ENCODE measurements at places on chromosomes 2 and 18.

- no peak for DNase-seq
These were observed 83.3 kb downstream of the NRXN1 start for GRCh38 chr2:50948681-50949080.

DNA sequence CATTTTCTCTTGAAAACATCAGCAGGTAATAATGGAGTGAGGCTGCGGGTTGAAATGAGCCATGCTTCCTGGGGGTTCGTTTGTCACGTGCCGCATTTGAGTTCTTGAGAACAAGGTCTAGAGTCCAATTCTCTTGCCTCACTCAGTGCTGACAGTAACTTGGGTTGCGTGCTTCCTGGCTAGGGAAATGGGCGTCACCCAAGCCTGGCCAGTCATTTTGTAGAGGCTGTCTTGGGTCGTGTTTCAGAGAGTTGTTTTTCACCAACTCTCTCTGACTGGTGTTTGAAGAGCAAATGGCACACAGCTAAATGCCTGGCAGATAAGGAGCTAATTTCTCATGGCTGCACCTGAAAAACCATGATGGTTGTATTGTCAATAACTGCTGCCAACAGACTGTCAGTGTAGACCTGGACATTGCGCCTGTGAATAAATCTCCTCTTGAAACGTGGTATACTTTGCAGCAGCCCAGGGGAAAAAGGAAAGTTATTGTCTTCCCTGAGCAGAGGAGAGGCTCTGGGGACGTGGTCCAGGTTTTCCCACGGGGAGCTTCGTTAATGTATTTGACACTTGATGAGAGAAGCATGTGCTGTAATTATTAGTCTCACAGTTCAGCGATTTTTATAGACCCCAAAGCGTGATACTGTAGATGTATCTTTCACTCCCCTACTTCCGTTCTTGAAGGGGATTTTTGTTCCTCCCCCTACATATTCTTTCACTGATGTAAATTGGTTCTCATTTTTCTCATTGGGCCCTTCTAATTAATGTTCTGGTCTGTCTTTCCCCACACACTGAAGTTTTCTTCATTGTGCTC lies 196.0 kb downstream of the FHOD3 start:
- DNase-seq = no peak

DNA sequence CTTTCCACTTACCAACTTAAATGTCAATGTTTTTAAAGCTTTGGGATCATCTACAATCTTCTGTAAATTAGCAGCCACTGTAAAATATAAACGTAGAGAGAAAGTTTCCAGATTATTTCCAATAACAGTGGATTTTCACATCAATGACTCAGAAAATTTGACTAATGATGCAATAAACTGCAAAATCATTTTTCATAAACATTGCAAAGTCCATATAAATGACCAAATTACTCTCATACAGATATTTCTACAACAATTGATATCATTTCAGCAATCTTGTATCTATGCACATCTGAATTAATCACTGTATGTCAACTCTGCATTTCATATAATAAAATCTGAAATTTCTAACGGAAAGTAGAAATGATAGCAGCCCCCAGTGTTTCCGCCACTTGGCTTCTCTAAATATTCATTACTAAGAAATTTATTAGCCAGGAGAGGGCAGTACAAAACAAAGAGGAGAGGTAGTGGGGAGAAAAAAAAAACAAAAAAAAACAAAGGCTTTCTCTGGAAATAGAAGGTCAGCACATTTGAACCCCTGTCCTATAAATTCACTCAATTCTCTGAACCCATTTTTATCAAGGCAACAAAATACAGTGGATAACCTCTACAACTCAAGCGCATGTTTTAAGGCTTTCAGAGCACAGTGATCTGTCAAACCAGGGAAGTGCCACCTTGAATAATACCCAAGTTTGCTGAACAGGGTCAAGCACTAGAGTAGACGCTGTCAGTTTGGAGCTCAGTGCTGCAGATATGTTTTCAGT lies 282.6 kb downstream of the STK39 start:
- DNase-seq = no peak

GRCh38 chr2:16088035-16088801 lies 147.9 kb downstream of the MYCN start:
- no peak for DNase-seq

DNA sequence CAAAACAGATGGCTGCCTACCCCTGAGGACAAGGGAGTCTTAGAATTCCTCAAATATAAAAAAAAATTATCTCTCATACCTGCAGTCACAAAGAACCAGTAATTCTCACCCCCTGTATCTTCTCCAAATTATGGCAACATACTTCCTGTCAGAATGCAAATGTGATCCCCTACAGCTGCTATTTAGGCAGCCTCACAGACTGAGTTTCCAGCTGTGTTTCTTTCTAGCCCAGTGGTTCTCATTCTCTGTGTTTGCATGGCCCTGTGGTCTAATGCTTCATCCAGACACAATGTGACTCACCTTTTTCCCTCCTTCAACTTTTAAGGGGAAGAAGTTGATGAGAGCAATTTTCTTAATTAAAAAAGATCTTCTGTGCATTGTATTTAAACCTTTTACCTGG lies 726.3 kb downstream of the TSN start:
- DNase-seq = no peak

- DNase-seq = no peak
These were observed 73.1 kb downstream of the MAPK4 start for GRCh38 chr18:50632895-50633515.

All from activated naive CD4-positive, alpha-beta T cell treated with anti-CD3 and anti-CD28 coated beads, Interleukin-2, amount 50 U/mL, for 16 hours (primary cell).